ENCODE measurements at places on chromosomes 16 and 17.

DNA sequence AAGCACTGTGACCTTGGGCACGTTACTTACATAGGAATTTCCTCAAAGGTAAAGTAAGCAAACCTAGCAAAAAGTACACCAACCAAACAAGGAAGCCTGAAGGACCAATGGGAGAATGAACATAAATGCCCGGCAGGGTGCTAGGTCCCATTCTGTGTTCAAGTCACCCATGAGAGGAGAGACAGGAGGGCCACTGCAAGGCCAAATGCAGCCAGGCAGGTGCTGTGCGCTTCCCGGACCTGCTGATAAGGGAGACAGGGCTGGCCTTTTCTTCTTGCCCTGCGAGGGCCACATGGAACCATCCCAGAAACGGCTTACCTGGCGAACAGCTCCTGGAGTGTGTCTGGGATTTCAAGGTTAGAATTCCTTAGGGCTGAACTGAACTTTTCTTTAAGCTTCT is 69.0 kb downstream of the GTF3C1 start:
- no peak for DNase-seq

- DNase-seq: no peak
Measured at GRCh38 chr17:73311428-73311780, 397 bp downstream of the CDC42EP4 start.

- DNase-seq: no peak
Measured at GRCh38 chr17:80850817-80851216, 140.8 kb upstream of the CHMP6 start.

DNA sequence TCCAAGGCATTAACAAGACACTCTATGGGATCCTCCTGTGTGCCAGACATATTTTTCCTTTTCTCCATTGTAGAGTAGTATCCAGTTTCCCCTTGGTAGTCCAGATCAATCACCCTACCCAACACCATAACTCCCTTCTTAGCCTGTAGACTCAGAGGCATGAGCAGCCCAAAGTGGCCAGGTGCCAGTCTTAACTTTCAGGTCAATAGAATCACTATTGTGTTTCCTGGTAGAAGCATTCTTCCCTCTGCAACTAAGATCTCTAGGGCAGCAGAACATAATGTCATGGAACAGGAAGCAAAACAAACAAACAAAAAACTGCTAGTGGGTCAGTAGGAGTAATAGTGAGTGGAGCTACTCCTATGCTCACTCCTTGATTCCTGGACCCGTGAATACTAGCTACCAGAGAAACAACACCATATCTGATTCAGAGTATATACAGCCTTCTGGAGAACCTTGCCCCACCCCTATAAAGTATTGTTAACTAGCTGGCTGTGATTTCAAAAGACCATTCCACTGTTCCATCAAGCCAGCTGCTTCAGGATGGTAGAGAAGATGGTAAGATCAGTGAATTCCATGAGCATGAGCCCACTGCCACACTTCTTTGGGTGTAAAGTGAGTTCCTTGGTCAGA is 11.2 kb upstream of the CLEC19A start:
- DNase-seq: no peak

DNA sequence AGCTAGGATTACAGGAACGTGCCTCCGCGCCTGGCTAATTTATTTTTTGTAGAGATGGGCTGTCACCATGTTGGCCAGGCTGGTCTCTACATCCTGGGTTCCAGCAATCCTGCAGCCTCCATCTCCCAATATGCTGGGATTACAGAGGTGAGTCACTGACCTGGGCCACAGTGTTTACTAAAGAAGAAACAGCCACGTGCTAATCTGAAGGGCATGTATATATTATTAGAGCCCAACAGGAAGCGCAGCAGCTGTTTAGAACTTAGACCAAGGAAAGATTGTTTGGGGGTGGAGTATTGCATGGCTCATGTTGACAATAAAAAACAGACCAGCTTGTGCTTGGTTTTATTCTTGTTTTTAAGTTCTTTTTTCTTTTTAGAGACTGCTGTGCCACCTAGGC is 60.2 kb downstream of the HAPSTR1 start:
- no peak for DNase-seq

- no peak for DNase-seq
Measured at GRCh38 chr16:47777220-47777619, 316.1 kb downstream of the PHKB start.

- DNase-seq: no peak
Measured at GRCh38 chr17:22158364-22158763, 466.0 kb downstream of the KCNJ18 start.

GRCh38 chr16:87384162-87384874 is 742 bp upstream of the FBXO31 start:
- DNase-seq: peak; percentile 46

DNA sequence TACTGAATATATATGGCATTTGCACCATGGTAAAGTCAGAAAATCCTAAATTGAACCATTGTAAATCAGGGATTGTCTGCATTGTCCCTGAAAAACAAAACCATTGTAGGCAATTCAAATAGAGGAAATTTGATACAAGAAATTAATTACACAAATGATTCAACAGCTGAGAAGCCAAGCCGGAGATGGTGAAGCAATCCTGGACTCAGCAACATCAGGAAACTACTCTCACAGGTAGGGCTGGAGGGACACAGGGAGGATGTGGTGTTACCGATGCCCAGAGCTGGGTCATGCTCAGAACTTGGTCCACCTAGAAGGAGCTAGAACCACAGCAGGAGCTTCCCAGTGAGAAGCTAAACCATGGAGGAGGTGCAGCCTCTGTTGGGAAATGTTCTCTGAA is 18.5 kb upstream of the SCNN1B start:
- no peak for DNase-seq

- DNase-seq: no peak
Measured at GRCh38 chr17:58276423-58276822, 4.3 kb downstream of the MPO start.

- DNase-seq: no peak
Measured at GRCh38 chr16:67539271-67539670, 10.6 kb downstream of the RIPOR1 start.

- DNase-seq: peak; percentile 66
Measured at GRCh38 chr17:40443196-40443987, at the start of gene IGFBP4. Gene IGFBP4 (plus strand): TSS chr17:40443450. CDS start chr17:40443736, 286 bp downstream.

GRCh38 chr17:50027172-50027880 is 28.6 kb upstream of the ITGA3 start:
- no peak for DNase-seq

- DNase-seq: no peak
Measured at GRCh38 chr17:62950067-62950466, 16.0 kb upstream of the TANC2 start.

GRCh38 chr17:56310782-56311181 is 157.5 kb downstream of the ANKFN1 start:
- DNase-seq: no peak
